Activated gamma-delta T cell treated with Interleukin-2 at 50 U/mL for 16 hours (primary cell): ENCODE measurements at places on chromosomes 3 and 15.

GRCh38 chr3:124621498-124621897 lies 108.8 kb upstream of the UMPS start:
- no peak for DNase-seq

DNA sequence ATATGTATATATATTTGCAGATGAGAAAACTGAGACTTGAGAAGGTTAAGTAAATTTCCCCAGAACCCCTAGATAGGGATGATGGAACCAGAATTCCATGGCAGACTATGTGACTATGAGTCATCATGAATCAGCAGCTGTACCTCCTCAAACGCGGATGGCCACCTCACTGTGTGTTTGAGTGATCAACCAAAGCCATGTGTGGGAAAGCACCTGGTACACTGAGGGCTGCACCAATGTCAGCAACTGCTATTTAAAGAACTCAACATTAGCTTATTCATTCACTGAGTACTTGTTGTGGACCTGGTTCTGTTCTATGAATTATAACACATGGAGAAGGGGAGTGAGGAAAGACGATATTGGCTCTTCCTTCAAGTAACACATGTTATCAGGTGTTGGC lies 377.0 kb downstream of the GAP43 start:
- DNase-seq: no peak

DNA sequence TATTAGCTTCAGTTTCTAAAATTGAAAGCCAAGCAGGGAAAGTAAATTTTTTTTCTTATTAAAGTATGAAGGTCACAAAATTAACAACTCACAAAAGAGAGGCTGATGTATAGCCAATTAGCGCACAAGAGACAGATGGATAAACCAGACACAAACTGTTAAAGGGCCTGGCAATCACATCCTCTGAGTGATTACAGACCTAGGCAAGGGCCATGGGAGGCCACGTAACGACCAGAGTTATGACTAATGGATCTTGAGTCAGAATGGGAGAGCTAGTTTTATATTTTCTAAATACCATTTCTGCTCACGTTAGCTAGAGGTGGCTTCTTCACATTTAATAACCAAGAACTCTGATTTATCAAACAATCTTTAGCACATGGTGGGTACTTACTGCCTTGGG lies 17.8 kb upstream of the SCAMP5 start:
- no peak for DNase-seq

DNA sequence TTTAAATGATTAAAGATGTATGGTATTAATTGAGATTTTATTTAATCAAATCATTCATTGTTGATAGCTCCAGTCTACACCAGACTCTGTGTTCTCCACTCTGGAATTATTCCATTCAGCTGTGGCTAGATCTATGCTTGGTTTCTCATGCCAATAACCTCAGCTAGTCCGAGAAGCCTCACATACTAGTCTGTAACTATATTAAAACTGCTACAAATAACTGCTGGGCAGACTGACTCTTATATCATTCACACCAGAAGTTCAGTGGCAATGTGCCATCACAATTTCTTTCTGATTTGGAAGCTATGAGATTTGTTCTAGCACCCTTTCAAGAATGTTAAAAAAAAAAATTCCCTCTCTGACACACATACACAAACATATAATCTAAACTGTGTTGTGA lies 947.3 kb downstream of the ROBO1 start:
- no peak for DNase-seq

DNA sequence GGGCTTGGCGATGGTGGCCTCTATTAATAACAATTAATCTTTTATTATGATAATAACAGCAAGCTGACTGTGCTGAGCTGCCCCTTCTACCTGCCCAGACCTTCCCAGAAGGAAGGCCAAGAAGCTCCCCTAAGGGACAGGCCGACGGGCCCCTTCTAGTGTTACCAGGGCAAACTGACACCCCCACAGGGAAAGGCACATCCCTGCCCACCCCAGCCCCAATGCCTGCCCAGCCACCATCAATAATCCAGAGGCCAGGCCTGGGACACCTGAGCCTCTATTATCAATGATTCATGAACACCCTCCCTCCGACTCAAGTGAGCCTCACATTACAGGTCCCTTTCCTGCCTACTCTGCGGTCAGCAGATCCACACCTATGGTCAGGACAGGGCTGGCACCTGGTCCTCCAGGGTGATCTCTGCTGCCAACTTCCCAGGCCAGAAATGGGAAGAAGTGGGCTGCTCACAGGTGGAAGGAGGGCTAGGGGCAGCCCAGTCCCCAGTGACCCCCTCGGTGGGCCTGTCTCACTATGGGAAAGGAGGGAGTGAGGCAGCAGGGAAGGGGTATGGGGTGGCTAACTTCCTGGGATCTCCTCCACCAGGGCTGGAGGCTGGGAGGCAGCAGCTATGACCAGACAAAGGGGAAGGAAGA lies 1.8 kb downstream of the TWF2 start:
- no peak for DNase-seq

DNA sequence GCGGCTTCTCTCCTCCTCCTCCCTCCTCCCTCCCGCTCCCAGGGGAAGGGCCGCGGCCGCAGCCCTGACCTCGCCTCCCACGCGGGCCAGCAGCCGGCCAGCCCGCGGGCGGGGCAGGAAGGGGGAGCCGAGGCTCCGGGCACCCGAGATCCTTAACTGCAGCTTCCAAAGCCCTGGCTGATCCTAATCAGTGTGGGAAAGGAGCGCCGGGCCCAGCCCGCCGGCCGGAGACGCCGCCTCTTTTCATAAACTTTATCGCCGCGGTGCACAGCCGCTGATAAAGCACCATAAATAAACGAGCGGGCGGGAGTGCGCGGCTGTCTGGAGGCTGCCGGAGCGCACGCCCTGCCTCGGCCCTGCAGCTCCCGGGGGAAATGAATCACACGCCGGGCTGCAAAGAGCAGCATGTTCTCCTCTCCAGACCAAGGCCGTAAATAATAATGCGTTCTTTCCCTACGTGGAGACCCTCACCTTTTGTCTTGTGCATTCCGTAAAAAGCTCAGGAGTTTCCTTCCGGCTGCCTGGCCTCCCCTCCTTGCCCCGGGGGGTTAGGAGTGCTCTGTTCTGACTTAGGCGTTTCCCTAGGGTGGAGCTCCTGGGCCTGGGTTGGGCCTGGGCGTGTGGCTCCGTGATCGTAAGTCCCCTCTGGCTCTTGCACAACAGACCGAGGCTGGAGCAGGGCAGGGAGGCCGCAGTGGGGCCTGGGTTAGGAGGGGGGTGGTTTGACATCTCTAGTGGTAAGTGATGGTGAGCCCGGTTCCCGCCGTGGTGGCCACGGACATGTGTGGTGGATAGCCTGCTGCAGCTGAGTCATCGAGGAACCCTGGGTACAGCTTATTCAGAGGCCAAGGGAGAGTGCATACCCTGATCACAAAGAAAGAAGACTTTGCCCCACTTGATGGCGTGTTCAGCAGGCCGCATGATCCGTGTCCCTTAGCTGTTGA lies 132.6 kb upstream of the HES1 start:
- DNase-seq: no peak

DNA sequence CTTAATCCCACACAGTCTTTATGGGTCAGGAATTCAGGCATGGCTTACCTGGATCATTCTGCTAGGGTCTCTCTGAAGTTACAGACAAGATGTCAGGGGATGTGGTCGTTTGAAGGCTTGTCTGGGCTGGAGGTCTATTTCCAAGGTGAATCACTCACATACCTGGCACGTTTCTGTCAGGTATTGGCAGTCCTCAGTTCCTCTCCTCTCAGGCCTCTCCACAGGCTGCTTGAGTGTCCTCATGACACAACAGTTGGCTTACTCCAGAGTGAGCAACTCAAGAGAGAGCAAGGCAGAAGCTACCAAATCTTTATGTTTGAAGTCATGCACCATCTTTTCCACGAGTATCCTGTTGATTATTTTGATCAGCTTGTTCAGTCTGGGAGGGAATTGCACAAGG lies 43.9 kb upstream of the PARP14 start:
- DNase-seq: no peak

DNA sequence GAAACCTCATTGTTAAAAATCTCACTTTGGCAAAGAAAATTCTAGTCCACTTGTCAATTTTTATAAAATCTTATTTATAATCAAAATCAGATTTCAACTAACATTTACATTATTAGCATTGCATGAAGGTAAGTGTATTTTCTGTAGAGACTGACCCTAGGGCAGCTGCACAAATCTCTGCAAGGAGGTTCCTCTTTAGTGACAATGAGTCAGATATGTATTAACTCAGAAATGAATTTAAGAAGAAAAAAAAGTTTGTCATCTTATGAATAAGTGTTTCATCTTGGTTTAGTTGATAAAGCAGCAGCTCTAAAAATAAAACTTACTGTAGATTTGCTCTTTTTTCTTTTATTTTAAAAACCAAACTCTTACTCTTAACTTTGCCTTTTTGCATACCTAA lies 9.0 kb upstream of the GNB4 start:
- no peak for DNase-seq

GRCh38 chr15:70262171-70262570 lies 164.5 kb upstream of the TLE3 start:
- no peak for DNase-seq

DNA sequence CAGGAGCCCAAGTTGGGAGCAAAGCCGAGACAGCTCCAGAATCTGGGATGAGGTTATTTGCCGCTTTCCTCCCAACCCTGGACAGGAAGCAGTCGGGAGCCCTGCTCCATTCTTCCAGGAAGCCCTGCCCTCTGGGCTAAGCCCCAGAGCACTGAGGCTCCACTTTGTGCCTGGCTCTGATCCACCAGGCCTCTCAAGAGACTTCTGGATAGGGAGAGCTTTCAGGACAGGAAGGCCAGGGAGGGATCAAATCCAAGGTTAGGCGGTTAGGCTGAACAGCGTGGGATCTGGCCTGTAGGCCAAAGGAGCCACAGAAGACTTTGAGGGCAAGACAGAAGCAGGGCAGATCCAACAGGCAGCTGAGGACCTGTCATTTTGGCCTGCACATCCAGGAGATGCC lies 835 bp downstream of the STOML1 start:
- no peak for DNase-seq

- DNase-seq: no peak
Observed at GRCh38 chr15:88090481-88091011, 166.0 kb downstream of the NTRK3 start.
